ENCODE measurements at places on chromosomes 12 and 14.
A peak's percentile ranks its signal among the peaks of the same experiment; 100 is the strongest.

GRCh38 chr12:49352351-49352750 lies 5.7 kb downstream of the DNAJC22 start:
- no peak for DNase-seq

- peak; percentile 33 for DNase-seq
Observed at GRCh38 chr12:5432011-5432400, at the start of gene NTF3. Gene NTF3, plus strand, starts transcription at chr12:5432108. Its CDS starts 217 bp downstream, at chr12:5432325.

GRCh38 chr12:83664650-83665049 lies 977.9 kb downstream of the TMTC2 start:
- no peak for DNase-seq

GRCh38 chr12:129363041-129363440 lies 509.8 kb downstream of the GLT1D1 start:
- no peak for DNase-seq

GRCh38 chr12:54390668-54391551 lies 6.4 kb upstream of the ZNF385A start:
- DNase-seq, result no peak

DNA sequence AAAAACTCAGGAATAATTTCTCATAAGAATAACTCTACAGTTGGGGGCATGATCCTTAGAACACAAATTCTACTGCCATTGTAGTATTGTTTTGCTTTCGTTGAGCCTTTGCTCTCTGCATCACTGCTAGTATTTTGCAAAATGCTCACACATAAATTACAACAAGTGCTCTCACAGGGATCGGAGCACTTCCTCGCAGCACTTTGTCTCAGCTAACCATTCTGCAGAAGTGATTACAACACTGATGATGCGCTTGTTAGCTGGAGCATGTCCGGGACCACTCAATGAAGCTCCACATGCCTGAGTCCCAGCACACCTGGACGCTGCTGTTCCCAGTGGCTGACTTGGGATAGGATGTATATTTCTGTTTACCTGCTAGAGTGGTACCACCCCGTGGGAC lies 31.6 kb downstream of the MOAP1 start:
- no peak for DNase-seq

GRCh38 chr12:77049767-77050353 lies 15.5 kb downstream of the E2F7 start:
- DNase-seq, result peak; percentile 90

- no peak for DNase-seq
Observed at GRCh38 chr14:50766338-50766886, 64.5 kb downstream of the NIN start.

- peak; percentile 97 for DNase-seq
Observed at GRCh38 chr12:124713436-124714082, 146.1 kb upstream of the NCOR2 start.

- DNase-seq, result no peak
Observed at GRCh38 chr14:64755781-64756221, 51.6 kb downstream of the PLEKHG3 start.

GRCh38 chr12:39958377-39958776 lies 147.5 kb downstream of the SLC2A13 start:
- DNase-seq, result no peak

- DNase-seq, result no peak
Observed at GRCh38 chr14:105049753-105050550, 15.3 kb downstream of the GPR132 start.

DNA sequence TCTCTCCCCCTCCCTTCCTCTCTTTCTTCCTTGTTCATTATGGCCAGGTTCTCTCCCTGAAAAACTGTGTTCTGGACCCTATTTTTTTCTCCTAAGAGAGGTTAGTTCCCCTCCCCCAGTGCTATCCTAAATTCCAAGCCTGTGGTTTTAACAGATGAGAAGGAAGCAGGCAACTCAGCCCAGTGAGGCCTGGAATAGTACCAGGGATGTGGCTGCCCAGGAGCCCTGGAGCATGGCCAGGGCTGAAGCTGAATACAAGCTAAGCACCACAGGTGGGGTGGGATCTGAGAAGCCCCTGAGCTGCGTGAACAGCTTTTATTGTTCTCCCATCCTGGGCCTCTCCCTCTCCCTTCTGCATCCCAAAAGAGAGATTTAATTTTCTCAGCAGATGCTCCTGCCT lies 1581.3 kb upstream of the TMEM132C start:
- DNase-seq, result no peak

GRCh38 chr14:98236314-98236713 lies 1035.7 kb downstream of the BCL11B start:
- no peak for DNase-seq

DNA sequence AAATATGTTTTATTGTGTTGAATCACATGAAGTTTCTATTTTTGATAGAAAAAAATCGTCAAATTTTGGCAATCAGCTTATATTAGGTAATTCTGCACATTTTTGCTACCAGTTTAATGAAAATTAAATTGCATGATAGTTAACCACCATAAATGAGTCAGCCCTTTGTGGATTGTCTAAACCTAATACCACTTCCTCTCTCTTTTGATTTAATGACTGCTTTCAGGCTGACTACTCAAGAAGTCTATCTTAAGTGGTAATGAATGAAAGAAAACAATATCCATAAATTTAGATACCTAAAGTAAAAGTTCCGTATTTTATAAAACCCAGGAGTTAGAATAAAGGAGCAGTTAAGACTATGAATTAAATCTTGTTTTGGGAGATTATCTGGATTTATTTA lies 450.5 kb downstream of the TMEM117 start:
- no peak for DNase-seq

GRCh38 chr14:22549981-22550673 lies 38.9 kb downstream of the DAD1 start:
- DNase-seq, result peak; percentile 67

DNA sequence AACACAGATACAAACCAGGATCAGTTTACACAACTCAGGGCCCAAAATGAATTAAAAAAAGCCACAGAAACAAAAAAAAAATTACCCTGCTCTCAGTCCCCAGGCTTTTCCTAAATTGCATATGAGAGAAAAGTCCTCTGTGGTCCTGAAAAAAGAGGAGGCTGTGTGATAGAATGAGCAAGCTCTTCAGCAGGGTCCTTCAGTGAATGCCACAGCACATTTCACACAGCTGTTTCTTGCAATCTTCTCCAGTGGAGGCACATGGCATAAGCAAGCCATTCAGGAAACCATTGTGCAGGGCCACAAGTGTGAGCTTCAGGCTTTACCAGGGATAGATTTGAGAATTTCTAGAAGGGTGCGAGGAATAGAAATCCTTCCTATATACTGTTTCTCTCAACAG lies 168.5 kb downstream of the PPM1H start:
- no peak for DNase-seq

DNA sequence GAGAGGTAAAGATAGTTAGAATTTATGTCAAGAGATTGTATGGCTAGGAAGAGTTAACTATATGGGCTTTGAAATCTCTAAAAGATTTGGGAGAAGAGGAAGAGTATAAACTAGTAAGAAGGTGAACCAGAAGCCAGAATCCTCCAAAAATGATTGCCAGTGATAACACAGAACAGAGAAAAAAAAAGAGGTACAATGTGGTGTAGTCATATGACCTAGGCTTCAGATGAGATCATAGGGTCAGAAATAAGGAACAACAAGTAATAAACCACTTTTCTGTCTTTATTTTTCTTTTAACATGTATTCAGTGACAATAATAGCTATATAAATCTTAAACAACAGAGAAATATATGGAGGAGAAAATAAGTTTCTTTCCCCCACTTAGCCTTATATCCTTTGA lies 2.0 kb upstream of the NECAP1 start:
- DNase-seq, result no peak

GRCh38 chr12:31002999-31003398 lies 70.7 kb upstream of the DDX11 start:
- DNase-seq, result no peak

GRCh38 chr14:53510281-53510912 lies 357.3 kb upstream of the DDHD1 start:
- no peak for DNase-seq

DNA sequence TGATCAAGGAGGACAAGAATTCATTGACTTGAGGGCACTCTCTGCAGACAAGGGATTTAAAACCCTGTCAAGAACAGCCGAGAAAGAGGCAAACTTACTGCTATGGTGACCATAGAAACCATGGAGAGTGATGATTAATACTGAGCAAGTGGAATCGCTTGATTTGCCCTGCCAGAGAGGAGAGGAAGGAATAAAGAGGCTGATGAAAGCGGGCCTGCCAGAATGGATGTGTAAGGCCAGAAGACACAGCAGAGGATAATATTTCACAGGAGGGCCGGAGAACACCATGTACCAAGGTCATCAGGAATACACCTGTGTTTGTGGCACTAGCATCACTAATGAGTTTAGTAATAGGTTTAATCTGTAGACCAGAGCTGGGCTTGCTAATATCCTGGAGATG lies 221.8 kb upstream of the DCN start:
- no peak for DNase-seq

- DNase-seq, result peak; percentile 96
Observed at GRCh38 chr12:389142-390096, at the start of gene KDM5A. Gene KDM5A, minus strand, starts transcription at chr12:389320. Its CDS starts 229 bp downstream, at chr12:389091.

DNA sequence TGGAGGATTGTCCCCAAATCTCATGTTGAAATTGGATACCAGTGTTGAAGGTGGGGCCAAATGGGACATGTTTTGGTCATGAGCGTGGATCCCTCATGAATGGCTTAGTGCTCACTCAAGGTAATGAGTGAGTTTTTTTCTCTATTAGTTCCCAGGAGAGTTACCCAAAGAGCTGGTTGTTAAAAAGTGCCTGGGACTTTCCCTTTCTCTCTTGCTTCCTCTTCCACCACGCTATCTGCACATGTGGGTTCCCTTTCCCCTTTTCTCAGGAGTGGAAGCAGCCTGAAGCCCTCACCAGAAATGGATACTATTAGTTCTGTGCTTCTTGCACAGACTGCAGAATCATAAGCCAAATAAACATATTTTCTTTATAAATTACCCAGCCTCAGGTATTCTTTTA lies 465.4 kb downstream of the FSCB start:
- no peak for DNase-seq

GRCh38 chr12:51862947-51863346 lies 14.4 kb upstream of the FIGNL2 start:
- DNase-seq, result no peak

- no peak for DNase-seq
Observed at GRCh38 chr14:92099802-92100201, 6.6 kb downstream of the ATXN3 start.

DNA sequence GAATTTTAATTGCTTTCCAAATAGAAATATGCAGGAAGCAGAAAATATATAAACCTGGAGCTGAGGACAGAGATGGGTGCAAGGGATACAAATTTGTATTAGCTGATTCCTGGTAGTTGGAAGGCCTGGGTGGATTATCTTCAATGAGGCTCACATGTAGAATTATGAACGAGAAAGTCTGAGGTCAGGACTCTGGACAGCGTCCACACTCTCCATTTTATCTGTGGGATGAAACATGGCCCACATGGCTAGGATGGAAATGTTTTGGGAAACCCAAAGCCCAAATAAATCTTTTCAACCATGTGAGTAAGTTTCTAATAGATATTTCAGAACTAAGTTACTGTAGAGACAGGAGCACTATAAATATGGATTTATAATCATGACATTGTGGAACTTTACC lies 256.1 kb downstream of the APAF1 start:
- no peak for DNase-seq

- peak; percentile 92 for DNase-seq
Observed at GRCh38 chr14:51846631-51847488, 13.6 kb upstream of the GNG2 start.

DNA sequence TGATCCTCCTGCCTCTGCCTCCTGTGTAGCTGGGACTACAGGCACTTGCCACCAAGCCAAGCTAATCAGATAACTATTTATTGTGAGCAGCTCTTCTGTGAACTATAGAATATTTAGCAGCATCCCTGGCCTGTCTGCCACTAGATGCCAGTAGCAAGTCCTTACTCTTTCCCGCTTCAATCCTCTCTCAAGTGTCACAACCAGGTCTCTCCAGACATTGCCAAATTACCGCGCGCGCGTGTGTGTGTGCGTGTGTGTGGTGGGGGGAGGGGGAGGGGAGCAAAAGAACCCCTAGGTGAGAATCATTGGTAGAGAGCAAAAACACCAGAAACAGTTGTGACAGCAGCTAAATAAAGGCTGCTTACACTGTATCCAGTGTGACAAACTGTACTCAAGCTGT lies 49.9 kb downstream of the PPP2R5E start:
- peak; percentile 13 for DNase-seq

- no peak for DNase-seq
Observed at GRCh38 chr14:29462321-29462720, 465.3 kb downstream of the PRKD1 start.

- DNase-seq, result peak; percentile 68
Observed at GRCh38 chr12:17992002-17992656, 97.9 kb downstream of the RERGL start.

Measured in dermis blood vessel endothelial cell (primary cell).